Chondrocyte (in vitro differentiated cells): ENCODE measurements at places on chromosomes 5 and 9. TPM values are rescaled to one million over a fixed set of nuclear protein-coding genes. Genes with fewer than 3 reads are reported as not detected.

DNA sequence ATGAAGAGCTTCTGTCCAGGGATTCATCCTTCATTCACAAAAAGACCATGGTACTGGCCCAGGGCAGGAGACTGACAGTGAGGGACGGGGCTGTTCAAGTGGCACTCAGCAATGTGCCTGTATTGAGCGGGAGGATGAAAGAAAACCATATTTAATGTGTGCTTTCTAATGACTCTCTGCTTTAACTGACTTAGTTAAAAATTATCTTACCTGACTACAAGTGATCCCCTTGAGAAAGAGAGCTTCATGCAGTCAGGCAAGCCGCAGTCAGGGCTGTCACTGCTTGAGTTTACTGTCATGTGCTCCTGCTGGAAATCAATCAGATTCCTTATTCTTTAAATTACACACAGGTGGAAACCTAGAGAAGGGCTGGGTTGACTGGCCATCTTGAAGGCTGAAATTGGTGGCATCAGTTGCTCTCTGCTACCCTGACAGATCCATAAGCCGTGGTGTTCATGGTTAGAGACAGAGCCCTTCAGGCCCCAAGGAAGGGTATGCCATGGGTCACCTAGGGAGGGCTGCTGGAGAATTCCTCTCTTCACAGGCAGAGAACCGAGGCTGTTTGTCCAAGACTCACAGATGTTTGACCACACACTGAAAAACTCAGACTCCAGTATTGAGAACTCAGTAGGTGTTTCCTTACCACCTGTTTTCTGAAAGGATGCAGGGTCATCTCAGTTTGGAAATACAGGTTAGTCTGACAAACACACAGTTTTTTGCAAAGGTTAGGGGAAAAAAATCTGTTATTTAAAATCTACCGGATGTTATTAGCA lies 70.9 kb downstream of the TRIO start:
- no peak for DNase-seq

The RUSC2 gene
- 96.3 to 135 TPM (median 107 TPM) in 3 replicates for total RNA-seq

- no peak for DNase-seq
These were observed 90.8 kb downstream of the HACD4 start for GRCh38 chr9:20940447-20941173.

The AK6 gene
- total RNA-seq = 32.5 to 38.6 TPM (median 33.0 TPM) in 3 replicates

GRCh38 chr5:90356622-90357021 lies 52.9 kb downstream of the CETN3 start:
- DNase-seq = no peak

The GGTA1 gene
- 0.46 to 3.2 TPM (median 2.5 TPM) in 3 replicates for total RNA-seq

DNA sequence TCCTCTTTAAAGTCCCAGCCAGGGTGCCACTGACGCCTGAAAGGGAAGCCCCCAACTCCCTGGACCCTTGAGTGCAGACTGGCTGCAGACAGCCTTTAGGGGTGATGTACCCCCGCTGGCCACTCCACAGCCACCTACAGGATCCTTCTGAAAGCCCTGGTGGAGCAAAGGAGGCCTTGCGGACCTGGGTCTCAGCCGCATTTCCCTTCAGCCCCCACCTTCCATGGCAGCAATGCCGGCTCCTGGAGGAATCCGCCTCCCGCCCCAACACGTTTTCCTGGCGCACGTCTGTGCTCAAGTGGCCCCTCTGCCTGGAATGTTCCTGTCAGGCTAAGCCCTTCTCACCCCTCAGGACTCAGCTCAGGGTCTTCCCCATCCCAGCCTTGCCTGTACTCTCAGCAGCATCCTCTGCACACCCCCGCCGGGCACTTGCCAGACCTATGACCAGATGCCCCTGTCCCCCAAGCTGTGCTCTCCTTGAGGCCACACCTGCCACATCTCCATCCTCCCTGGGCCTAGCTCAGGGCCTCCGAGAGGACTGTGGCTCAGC lies 134.1 kb upstream of the RAPGEF1 start:
- no peak for DNase-seq

DNA sequence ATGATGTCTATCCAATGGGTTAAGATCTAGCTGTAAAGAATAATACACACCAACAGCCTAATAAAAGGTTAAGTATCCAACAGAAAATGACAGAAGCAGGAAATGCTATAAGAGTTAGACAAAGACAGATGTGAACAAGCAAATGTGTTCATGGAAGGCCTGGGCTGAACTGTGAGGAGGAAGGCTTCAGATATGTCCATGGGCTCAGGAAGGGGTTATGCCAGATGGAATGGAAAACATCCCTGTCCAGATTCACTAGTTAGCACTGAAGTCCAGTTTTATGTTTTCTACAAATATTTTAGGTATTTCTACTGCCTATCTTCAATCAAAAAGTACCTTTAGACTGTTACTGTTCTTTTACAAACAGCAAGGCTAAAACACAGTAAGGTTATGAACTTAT lies 27.1 kb downstream of the ERAP1 start:
- no peak for DNase-seq

DNA sequence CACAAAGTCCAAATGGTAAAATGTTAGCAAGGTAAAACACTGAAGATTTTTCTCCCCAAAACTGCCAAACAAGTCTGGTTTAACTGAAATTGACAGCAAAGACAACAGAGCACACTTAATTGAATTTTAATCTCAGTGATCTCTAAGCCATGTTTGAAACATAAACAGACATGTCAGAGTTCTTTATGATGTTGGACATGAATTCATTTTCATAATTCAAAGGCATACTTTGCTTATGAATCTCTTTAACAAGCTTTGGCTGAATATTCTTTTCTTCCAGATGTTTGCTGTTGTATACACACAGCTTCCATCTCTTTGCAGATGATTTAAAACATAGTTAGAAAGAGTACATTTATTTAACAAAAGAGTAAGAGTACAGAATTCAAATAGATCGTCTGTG lies 509.1 kb downstream of the RAB3C start:
- DNase-seq = no peak

DNA sequence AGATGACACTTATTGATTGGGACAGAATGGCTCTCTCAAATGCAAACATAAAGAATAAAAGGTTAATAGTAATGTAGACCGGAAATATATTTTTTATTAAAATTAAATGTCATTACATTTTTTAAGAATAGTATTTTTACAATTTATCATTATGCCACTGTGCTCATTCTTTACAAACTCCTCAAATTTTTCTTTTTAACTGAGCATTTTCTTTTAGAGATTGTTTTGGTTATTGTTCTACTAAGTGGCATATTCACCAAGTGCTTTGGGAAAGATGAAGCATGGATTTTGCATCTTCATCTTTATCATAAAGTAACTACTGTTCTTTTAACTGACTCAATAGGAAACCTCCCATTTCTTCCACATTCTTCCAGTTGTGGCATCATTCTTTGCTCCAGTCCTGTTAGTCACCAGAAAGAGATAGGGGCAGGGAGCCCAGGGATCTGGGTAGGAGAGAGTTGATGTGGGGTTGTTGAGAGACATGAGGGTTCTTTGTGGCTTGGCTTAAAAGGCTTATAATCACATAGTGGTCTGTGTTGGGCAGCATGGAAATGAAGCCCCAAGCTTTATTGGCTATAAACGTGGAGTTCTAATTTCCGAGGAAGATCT lies 69.8 kb downstream of the SYK start:
- DNase-seq = no peak

DNA sequence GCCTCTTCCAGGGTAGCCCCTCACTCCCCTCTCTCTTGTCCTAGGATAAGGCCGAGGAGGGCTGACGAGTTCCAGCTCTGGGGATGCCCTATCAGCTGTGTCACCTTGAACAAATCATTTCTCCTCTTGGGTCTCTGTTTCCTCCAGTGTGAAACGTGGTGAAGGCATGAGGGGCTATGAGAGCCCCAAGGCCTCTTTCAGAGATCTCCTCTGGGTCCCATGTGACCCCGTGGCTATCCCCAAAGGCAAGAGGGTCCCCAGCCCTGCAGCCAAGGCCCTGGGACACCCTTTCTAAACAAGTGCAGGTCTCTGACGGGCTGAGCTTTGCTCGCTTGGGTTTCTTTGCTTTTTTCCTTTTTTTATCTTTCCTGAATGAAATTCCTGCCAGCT lies 25.5 kb upstream of the SPTLC1 start:
- DNase-seq = no peak

GRCh38 chr5:158049459-158049858 lies 190.5 kb upstream of the CLINT1 start:
- DNase-seq = no peak

GRCh38 chr9:112050544-112051475 lies 124.3 kb downstream of the SUSD1 start:
- DNase-seq = no peak

The CARD6 gene
- total RNA-seq = 0.36 to 0.72 TPM (median 0.53 TPM) in 3 replicates

The DOCK8 gene
- total RNA-seq = 0.17 TPM in 1 of 3 replicates, not detected in the others

The CYFIP2 gene
- total RNA-seq = 15.7 to 39.6 TPM (median 37.4 TPM) in 3 replicates

DNA sequence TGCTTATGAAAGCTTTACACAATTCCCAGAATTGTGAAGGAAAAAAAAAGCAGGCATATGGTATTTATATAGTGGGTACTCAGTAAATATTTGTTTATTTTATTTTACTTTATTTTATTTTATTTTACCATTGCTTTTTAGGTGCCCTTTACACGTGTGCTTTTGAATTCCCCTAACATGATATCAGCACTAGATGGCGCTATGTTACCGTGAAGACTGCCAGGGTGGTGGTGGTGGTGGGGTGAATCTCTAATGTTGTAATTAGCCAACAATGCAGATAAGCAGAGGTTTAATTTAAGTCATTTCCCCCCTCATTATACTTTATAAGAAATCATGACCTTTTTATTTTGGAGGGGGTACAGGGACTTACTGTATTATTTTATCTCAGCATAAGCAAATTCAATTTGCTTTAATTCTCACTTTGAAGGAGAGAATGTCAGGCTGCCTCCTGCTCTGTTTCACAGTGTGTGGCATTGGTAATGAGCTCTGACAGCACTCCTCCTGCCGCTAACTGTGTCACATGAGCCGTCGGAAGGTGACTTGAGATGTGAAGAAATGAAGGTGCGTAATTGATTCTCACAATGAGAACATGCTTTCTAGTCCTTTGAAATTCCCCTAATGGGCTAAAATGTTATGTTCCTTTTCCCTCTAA lies 165.6 kb downstream of the YTHDC2 start:
- no peak for DNase-seq

The DRD1 gene
- total RNA-seq = 0.10 to 0.35 TPM (median 0.23 TPM) in 3 replicates
